ENCODE measurements at places on chromosomes 1 and 21.

- DNase-seq = no peak
Measured at GRCh38 chr21:46052703-46053651, 44.9 kb upstream of the COL6A2 start.

- no peak for DNase-seq
Measured at GRCh38 chr1:36847761-36848160, 186.6 kb downstream of the GRIK3 start.

DNA sequence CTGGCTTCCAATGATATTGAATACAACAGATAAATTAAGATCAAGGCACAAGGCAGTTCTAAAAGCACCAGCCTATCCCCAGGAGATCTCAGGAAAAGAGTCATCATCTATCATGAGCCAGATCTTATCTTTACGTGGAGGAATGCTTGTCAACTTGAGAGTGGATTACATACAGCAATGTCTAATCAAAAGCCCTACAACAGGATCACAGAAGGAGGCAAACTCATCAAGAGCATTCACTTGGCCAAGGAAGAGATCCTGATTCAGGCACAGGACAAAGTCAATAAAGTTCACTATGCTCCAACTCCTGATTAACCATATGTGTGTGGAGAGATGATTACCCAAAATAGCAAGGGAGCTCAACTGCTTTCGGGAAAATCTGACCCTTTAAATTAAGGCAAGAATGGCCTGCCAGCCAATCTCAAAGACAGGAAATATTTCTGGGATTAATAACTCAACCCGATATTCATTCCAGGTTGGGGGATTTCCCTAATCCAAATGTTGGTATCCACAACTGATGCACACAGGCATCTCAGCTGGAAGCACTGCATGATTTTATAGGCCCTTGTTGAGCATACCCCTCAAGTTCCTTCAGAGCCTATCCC is 33.7 kb downstream of the TBX15 start:
- no peak for DNase-seq

DNA sequence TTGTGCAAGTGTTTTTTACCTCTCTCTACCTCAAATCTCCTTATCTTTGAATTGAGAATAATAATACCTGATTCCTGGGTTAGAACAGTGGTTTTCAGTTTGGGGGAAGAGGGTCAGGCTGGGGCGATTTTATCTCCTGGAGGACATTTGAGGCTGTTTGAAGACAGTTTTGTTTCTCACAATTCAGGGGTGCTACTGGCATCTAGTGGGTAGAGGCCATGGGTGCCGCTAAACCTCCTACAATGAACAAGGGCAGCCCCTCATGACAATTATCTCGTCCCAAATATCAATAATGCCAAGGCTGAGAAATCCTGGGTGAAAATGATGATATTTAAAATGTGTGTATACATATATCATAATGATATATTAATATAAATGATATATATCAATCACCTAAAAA is 139.1 kb upstream of the USH2A start:
- DNase-seq = no peak
